OCI-LY7 (cell line): ENCODE measurements at places on chromosomes 1 and 21.

GRCh38 chr1:82848043-82848442 is 1047.3 kb downstream of the ADGRL2 start:
- DNase-seq: no peak

DNA sequence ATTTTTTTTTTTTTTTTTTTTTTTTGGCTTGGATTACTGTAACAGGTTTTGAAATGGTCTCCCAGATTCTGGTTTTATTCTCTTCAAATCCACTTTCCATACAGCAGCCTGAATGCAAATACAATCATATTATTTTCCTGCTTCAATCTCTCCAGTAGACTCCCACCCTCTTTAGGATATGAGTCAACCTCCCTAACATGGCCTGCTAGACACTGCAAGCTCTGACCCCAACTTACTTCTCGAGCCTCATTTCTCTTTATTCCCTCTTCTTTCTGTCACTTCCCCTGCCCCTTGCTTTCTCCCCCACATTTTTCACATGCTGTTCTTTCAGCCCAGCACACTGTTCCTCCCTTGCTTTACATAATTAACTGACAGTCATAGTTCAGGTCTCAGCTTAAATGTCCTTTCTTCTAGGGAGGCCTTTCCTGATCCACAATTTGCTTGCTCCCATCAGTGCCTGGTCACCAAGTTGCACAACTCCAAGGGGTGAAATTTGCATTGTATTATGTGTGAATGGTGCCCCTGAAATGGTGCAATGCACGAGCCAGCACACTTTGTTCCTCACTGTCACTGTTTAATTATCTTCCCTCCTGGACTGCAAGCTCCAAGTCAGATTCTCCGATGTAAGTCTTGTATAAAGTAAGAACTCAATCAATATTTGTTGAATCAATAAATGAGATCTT is 22.1 kb upstream of the IL19 start:
- no peak for DNase-seq

GRCh38 chr1:203751051-203751450 is 13.9 kb upstream of the LAX1 start:
- DNase-seq: no peak

GRCh38 chr1:219574484-219575087 is 38.3 kb downstream of the ZC3H11B start:
- DNase-seq: no peak

DNA sequence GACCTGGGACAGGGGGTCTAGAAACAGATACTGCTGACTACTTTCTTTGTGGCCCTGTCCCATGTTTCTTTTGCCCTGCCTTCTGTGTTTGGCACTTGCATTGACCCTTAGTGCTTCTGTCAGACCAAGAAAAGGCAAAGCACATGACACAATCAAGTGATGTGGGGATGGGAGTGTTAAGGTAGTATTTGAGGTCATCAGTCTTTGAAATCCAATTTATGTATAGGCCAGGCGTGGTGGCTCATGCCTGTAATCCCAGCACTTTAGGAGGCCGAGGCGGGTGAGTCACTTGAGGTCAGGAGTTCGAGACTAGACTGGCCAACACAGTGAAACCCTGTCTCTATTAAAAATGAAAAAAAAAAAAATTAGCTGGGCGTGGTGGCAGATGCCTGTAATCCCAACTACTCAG is 26.0 kb downstream of the SERBP1 start:
- DNase-seq: no peak

DNA sequence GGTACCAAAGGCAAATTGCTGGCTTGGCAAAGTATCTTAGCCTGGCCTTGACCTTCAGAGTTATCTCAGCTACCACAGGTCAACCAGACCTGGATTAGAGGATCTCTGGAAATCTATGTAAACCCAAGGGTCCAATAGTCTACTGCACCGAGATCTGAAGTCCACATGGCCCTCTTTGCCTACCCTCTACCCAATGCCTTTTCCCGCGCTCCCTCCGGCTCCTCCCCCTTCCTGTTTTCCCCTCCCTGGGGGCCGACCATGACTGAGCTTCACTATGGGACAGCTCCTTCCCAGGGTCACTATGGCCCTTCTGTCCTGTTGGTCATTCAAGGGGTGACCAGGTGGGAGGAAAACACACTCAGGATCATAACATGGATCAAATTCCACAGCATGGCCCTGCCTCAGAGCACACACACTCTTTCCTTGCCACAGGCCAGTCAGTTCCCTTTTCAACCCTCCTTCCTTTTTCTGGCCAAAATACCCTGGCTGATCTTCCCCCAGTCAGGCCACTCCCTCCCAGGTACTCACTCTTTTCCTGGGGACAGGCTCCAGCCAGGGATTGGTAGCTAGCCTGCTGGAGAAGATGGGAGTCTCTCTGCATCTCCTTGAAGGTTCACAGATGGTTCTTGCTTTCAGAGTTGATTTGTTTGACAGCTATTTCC is 19.1 kb upstream of the TMEM183A start:
- DNase-seq: no peak

- DNase-seq: no peak
These were observed 34.6 kb upstream of the FMO3 start for GRCh38 chr1:171055966-171056643.

DNA sequence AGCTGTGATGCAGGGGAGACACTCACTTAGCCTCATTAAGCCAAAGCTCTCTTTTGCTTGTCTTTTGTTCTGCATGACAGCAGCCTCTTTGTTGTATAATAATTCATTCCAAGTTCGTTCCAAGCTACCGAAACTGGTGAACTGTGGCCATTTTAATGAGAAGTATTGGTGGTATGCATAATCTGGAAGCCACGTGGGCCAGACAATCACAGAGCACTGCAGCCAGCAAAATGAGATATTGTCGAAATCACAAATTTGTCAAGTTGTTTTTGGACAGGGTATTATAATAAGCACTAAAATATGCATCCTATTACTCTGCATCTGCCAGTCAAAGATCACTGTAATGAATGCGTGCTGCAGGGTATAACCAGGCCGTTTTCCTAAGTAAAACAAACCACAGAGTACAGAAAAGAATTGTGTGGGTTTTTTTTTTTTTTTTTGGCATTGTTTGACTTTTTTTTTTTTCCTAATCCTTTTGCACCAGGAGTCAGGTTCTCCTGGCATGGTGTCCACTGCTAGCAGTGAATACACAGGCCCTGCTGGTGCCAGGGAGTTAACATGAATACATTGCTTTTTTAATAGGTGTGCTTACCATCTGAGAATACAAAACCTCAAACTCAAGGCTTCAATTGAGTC is 423.9 kb downstream of the PTBP2 start:
- DNase-seq: no peak

DNA sequence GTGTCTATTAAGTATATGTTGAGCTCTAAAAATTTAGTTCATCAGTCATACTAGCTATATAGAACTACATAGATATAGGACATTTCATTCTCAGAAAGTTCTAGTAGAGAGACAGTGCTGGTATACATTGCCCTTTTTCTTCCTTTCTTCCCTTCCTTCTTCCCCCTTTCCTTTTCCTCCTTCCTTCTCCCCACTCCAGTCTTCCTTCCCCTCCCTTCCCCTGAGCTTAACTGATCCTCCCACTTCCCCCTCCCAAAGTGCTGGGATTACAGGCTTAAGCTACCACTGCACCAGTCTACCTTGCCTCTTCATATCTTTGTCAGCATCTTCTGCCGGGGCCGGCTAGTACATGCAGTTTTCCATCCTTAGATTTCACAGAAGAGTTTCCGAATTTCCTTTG is 12.1 kb downstream of the THRAP3 start:
- DNase-seq: no peak
